ENCODE measurements at places on chromosomes 11 and 22.

DNA sequence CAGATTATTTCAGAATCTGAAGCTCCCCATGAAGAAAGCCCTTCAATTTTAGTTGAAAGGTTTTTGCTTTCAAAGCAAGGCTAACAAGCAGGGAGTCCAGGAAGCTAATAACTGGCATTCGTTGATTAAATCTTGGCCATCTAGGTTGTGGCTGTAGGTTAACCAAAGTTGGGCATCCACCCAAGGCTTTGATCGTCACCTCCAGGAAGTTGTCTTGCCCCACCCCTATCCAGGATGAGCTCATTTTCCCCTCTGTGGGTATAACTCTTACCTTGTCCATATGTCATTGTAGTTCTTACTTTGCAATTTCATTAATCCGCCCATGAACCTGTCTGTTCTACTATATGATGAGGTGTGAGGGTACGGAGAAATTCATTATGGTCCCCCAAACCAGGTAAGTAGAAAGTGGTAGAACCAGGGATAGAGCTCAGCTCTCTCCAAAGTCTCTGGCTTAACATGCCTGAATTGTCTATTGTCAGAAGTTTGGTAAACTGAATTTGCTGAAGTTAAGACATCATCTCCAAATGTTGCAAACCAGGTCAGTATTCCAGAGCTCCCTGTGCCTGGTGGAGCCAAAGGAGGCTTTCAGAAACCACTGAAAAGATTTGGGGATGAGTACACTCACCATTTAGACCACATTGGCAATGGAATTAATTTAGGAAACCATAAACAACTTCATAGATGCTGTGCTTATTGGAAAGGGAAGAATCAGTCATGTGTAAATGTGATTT, 97.1 kb downstream of the CD44 start:
- DNase-seq, result no peak

- peak; percentile 54 for DNase-seq
These were observed 62.4 kb upstream of the POU2AF1 start for GRCh38 chr11:111441443-111441842.

- no peak for DNase-seq
These were observed 457.7 kb downstream of the BRD1 start for GRCh38 chr22:49369726-49370626.

DNA sequence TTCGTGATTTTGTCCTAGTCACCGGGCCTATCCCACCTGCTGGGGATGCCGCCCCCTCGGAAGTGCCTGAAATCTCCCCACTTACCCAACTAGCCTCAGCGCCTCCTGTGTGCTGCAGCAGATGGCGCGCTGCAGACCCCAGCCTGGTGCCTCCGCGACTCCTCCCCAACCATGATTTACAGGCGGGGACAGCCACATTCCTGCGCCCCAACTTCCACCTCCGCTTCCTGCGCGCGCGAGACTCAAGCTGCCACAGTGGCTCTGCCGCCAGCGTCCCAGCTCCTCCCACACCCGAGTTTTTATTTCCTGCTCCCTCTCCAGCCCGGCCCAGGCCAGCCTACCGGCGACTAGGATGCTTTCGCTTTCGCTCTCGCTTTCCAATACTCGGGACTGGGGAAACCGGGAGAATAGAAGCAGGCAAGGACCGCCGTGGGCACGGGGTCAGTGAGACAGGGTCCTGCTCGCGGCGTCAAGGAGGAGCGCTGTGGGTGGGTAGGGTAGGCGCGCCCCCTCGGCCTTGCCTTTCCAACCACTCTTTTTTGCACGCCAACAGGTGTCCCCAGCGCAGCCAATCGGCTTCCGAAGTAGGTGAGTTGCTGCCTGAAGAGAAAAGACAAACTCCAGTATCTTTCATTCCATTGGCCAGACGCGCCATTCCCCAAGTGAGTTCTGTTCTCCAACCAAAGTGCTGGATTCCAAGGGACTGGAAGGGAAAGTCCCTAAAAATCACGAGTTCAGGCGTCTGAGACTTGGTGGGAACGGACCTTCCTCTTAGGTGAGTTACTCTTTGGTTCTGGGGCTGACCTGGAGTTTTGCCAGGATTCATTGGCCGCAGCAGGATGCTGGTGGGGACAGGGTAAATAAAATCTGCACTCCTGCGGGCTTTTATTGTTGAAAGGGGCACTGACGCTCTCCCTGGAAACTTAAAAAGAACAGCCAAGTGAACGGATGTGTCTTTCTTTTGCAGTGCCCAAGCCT, at the start of gene FAM111A:
FAM111A (plus strand) TSS at position 327 of the 978 bp plus-strand sequence. CDS start 6,017 bp downstream, outside the sequence.
- peak; percentile 89 for DNase-seq

- DNase-seq, result no peak
These were observed 8.6 kb upstream of the GNAZ start for GRCh38 chr22:23061471-23062280.

- no peak for DNase-seq
These were observed 72.9 kb downstream of the DSCAML1 start for GRCh38 chr11:117724104-117724503.

- no peak for DNase-seq
These were observed 6.6 kb downstream of the TCN1 start for GRCh38 chr11:59859673-59860072.

GRCh38 chr22:50299785-50300619, 7.4 kb downstream of the PLXNB2 start:
- no peak for DNase-seq

Measured in cardiac fibroblast (primary cell).